ENCODE measurements at places on chromosomes 13 and 19.

GRCh38 chr13:81302125-81302524 lies 961.2 kb upstream of the SPRY2 start:
- no peak for DNase-seq

- DNase-seq, result no peak
Observed at GRCh38 chr13:75299913-75300862, 181.8 kb downstream of the TBC1D4 start.

DNA sequence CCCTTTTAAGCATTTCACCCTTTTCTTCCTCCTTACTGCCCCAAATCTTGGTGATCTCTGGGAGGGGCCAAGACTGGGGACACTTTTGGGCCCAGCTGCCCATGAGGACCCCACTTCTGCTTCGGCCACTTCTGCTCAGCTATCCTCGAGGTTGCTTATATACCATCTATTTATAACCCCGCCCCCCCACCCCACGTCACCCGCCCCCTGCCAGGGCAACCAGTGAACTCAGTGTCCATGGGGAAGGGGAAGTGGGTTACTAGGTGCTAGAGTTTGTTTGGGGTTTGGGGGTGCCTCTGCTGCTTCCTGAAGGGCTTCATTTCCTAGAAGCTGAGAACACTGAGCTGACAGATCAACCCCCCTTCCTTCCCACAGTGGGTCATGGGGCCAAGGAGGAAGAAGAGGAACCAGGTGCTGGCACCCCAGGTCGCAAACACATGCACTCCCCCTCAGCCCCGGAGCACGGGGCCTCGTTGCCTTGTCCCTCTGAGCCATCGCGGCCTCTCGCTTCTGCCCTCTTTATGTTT lies 6.1 kb upstream of the ADGRE5 start:
- peak; percentile 94 for DNase-seq

DNA sequence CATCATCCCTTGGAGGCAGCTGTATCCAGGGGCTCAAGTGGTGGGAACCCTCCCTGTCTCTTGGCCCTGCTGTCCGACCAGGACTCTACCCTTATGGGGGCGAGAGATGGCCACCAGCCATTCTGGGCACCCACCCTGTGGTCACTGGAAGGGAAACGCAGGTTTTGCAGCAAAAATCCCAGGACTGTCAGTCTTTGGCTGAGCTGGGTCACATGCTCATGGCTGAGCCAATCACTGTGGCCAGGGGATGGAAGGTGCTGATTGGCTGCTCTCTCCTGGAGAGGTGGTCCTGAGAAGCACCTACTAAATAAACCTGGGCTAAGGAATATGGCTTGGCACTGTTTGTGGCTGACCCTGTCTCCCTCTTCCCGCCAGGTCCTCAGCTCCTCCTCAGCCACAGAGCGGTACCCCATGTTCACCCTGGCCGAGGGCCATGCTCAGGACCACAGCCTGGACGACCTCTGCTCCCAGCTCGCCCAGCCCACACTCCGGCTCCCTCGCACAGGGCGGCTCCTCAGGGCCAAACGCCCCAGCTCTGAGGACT lies 8.9 kb downstream of the ATG4D start:
- DNase-seq, result peak; percentile 72

- no peak for DNase-seq
Observed at GRCh38 chr19:1416014-1416841, 8.8 kb downstream of the DAZAP1 start.

DNA sequence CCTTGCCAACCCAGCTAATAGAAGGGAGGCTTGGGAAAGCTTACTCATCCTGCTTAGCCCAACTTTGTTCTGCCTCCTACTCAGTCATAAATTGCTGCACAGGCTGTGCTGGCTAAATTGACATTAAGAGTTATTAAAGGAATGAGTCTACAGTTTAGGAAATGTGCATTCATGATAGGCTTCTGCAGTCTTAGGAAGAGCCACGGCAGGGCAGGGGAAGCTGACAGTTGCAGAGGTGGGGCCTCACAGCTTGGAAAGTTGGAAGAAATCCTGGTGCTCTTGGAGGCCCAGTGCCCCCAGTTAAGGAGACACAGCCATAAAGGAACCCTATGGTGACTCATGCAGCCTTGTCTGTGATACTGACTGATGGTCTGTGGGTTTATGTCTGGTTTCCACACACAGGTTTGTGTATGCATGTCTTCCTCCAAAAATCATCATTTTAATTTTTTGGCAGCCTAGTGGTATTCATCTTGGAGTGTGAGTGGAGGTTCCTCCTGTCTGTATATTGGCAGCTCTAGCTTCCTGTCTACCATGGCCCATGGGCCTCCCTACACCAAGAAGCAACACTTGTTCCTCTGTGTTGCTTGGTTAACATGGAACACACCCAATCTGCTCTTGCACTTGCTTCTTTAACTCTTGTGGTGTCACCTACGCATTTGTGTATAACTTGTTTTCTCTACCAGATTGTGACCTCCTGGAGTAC lies 135.0 kb upstream of the KL start:
- no peak for DNase-seq

- DNase-seq, result no peak
Observed at GRCh38 chr13:32857077-32857476, 159.1 kb upstream of the KL start.

Data from activated CD4-positive, alpha-beta T cell treated with anti-CD3 and anti-CD28 coated beads, Interleukin-2, amount 10 ng/mL, durations not matched to agents 24 days and 14 days (primary cell).